Activated naive CD4-positive, alpha-beta T cell (primary cell): ENCODE measurements at places on chromosomes 4 and X.
A peak's percentile ranks its signal among the peaks of the same experiment; 100 is the strongest.

DNA sequence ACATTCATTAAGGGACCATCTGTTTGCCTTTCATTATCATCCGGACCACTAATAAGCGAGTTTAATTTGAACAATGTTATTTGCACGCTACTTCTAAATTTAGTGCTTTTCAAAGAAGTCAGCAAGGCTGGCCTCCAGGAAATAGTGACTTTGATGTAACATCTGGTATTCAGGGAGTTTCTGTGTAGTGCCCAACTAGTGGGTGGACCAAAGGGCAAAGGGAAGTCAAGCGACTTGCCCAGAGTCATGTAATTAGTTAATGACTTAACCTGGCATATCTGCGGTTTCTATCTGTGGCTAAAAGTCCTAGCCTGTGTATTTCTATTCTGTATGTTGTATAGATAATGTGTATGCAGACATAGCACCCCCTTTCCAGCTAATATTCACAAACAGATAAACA lies 56.3 kb upstream of the LCORL start:
- DNase-seq = no peak

- DNase-seq = no peak
Measured at GRCh38 chrX:119042040-119042439, 30.8 kb upstream of the CT47C1 start.

DNA sequence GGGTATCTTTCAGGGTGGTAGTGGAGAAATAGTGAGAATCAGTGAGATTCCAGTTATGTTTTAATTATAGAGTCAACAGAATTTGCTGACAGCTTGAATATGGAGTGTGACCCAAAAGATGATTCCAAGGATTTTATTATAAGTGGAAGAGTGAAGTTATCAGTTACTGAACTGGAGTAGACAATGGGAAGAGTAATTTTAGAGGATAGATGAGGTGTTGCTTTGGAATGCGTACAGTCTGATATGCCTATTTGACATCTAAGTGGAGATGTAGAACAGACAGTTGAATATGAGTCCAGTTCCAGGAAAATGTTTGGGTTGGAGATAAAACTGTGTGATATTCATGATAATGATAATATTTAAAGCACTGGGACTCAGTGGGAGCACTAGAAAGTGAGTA lies 174.2 kb downstream of the MAPK10 start:
- no peak for DNase-seq

DNA sequence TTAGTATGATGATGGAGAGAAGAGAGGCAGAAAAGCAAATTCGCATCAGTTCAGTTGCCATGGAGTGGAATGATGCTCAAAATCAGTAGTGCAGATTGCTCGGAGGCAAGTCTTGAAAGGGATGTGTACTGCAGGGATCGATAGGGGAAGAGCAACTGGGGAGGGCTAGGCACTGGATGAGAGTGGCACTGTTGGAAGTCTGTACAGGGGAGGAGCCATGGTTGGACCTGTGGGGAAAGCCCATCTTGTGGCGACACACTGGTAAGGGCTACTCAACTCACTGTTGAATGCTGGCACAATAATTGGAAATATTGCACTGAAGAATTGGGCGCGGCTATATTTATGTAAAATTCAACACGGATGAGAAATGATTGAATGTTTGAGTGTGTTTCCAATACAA lies 1.2 kb downstream of the RAB9B start:
- DNase-seq = no peak

- no peak for DNase-seq
Measured at GRCh38 chr4:7394681-7395451, 39.9 kb downstream of the PSAPL1 start.

- DNase-seq = peak; percentile 53
Measured at GRCh38 chrX:129961180-129962083, 21.0 kb upstream of the BCORL1 start.

GRCh38 chr4:110543577-110543976 lies 67.6 kb downstream of the ENPEP start:
- no peak for DNase-seq

DNA sequence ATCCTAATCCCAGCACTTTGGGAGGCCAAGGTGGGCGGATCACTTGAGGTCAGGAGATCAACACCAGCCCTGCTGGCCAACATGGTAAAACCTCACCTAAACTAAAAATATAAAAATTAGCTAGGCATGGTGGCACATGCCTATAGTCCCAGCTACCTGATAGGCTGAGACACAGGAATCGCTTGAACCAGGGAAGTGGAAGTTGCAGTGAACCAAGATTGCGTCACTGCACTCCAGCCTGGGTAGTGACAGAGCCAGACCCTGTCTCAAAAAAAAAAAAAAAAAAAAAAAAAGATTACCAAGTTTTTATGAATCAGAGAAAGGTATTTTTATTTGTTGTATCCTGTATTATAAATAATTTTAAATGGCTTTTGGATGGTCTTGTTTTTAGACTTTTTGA lies 15.1 kb downstream of the TRAPPC11 start:
- no peak for DNase-seq

DNA sequence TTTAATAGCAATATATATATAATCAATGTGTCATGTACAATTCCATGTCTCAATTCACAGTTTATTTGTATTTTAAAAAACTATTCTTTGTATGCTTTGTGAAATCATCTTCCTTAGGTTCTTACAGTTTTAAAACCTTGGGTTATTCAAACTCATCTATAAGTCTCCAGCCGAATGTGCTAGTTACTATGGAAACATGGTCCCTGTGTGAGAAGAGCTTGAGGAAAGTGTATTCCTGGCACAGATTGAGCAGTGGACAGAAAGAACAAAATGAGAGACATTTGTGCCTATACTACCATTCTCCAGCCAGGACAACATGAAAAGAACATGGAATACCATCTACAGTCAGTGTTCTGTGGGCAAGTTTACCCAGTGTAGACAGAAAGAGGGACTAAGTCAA lies 103.4 kb downstream of the EFHC2 start:
- DNase-seq = no peak

- DNase-seq = no peak
Measured at GRCh38 chrX:150857453-150857852, 41.0 kb downstream of the CD99L2 start.

GRCh38 chr4:139814323-139815015 lies 148.8 kb downstream of the MGST2 start:
- no peak for DNase-seq

GRCh38 chr4:122728856-122729255 lies 3.6 kb upstream of the BBS12 start:
- DNase-seq = no peak

GRCh38 chrX:22296871-22297270 lies 24.2 kb downstream of the CBLL2 start:
- no peak for DNase-seq

DNA sequence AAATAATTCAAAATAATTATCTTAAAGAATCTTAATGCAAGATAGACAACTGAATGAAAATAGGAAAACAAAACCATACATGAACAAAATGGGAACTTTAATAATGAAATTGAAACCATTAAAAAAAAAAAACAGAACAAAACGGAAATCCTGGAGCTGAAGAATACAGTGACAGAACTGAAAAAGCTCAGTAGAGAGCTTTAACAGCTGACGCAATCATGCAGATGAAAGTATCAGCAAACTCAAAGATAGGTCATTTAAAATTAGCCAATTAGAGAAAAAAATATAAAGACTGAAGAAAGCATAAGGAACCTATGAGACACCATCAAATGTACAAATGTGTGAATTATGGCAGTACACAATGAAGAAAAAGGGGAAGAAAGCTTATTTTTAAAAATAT lies 18.8 kb downstream of the SLC25A31 start:
- no peak for DNase-seq

- DNase-seq = no peak
Measured at GRCh38 chr4:74975848-74976824, 43.2 kb downstream of the PARM1 start.

GRCh38 chrX:47558436-47558835 lies 2.6 kb upstream of the ARAF start:
- DNase-seq = no peak

DNA sequence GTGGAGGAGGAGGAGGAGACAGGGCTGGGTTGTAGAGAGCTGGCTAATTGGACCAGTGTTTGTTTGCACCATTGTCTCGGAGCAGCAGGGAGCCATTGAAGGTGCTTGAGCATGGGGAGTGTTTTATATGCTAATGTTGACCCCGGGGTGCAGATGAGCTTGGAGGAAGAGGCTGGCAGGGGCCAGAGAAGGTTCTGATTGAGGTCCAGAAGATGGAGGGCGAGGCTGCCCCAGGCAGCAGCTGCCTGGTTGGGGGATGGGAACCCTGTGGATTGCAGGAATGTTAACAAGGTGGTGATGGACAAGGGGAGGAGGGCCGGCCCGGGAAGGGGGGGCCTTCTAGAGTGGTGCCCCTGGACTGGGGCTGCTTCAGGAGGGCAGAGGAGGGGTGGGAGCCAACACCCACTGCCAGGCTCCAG lies 18.0 kb downstream of the DOK7 start:
- DNase-seq = no peak

GRCh38 chrX:65668377-65669310 lies 1.2 kb downstream of the MSN start:
- DNase-seq = peak; percentile 7

DNA sequence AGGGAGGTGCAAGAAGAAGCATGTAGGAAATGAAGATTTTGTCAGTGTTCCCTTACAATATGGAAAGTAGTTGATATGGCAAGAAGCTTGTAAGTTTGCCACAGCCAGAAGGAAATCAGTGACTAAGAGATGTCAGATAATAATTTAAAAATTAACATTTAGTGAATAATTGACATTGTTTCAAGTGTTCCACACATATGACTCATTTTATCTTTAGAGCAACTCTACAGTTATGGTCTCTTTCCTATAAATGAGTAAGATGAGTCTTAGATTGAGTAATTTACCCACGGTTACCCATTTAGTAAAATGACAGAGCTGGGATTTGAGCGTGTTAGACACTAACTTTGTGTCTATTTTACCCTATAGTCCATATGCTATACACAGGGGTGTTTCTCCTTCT lies 300.3 kb upstream of the IRS4 start:
- DNase-seq = no peak

DNA sequence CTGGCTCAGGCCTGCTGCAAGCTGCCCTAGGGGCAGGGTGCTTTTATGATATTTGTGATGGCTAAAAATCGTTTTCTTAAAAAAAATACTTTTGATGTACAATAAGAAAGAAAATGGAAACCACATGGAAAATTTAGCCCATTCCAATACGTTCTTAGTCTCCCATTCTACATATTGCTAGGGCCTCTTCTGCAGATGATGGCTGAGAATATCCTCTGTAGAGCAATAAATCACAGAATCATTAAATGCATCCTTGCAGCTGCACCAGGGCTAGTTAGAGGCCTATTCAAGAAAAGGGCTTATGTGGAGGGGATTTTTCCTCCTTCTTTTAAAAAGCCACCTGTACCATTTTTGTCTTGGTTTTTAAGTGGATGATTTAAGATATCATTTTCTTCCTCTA lies 97.6 kb upstream of the C1GALT1C1 start:
- DNase-seq = no peak

- no peak for DNase-seq
Measured at GRCh38 chrX:40111868-40112267, 14.1 kb upstream of the BCOR start.

DNA sequence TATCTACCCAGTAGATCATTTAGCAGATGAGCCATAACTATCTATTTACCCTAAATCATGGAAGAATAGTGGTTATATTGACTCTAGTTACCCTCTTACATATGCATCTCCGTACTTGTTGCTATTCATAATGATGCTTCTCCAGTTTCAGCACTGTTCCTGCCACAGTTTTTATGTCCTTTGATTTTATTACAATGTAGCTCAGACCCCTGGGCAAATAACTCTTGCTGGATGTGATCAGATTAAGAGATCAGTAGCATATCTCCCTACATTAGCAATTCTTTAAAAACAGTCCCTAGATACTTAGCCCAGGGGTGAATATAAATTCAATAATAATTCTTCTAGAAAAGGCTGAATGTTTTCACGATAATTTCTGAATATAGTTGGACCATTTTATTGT lies 696.5 kb downstream of the ADGRL3 start:
- DNase-seq = no peak

DNA sequence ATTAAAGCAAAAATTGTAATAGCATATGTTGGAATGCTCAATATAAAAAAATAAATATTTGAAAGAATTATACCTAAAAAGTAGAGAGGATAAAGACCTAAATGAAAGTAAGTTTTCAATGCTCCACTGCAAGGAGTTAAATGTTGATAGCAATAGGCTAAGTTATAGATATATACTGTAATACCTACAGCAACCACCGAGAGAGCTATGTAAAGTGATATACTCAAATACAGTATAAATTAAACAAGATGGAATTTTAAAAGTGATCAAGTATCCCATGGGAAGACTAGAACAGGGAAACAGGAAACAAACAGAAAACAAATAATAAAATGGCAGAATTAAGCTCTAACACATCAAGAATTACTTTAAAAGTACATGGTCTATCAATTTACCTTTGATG lies 73.9 kb downstream of the CASP3 start:
- DNase-seq = no peak

- no peak for DNase-seq
Measured at GRCh38 chr4:33996075-33996718, 2248.1 kb downstream of the ARAP2 start.

DNA sequence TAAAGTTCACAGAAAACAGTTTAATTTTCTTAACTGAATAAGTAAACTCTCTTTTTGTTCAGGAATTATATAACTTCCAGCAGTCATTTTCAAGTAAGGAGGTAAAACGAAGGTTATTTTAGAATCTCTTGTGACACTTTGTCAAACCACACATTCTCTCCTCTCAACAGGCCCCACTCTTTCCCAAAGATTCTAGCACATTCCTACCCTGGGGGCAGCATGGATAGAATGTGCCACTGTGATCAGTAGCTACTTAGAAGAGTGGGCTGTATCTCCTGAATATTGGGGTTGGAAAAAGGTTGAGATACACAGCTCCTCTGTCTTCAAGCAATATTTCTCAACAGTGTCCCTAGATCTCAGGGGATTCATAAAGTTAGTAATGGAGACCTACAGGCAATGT lies 157.6 kb downstream of the EMCN start:
- no peak for DNase-seq

GRCh38 chrX:112877771-112878173 lies 37.1 kb upstream of the AMOT start:
- no peak for DNase-seq

DNA sequence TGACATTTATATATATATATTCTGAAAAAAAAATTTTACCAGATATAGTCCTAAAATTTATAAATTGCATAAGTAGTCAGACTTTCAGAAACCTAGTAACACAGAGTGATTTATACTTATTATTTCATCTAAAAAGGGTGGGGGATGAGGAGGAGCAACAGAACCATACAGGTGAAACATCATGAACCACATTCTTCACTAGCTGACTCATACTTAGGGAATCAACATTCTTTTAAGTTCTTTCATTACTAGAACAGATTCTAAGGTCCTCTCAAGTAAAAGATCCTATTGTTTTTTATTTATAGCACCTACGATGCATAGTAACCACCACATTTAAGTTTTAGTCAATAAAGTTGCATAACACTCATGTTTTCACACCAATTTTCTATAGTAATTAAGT lies 166.1 kb downstream of the LRBA start:
- no peak for DNase-seq
